Activated T-cell treated with anti-CD3 and anti-CD28 coated beads, Interleukin-2, amount 50 U/mL, for 72 hours (primary cell): ENCODE measurements at places on chromosomes 3 and 15.
A peak's percentile ranks its signal among the peaks of the same experiment; 100 is the strongest.

DNA sequence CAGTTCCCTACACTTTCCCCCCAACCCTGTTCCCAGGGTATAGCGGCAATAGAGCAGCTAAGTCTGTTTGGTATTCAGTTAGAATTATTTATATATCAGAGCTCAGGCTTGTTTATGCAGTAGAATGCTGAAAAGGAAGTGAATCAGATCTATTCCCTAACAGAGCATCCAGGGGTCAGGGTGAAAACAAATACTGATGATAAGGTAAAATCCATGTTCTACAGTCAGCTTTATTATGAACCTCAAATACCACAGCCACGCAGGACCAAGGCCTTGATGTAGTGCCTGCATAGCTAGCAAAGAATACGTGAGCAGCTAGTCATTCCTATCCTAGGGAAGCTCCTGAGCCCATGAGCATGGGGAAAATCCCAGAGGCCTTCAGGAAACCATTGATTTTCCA, 229.7 kb upstream of the ICE2 start:
- no peak for DNase-seq

GRCh38 chr3:129942296-129942695, 32.2 kb upstream of the TRH start:
- DNase-seq: peak; percentile 56

DNA sequence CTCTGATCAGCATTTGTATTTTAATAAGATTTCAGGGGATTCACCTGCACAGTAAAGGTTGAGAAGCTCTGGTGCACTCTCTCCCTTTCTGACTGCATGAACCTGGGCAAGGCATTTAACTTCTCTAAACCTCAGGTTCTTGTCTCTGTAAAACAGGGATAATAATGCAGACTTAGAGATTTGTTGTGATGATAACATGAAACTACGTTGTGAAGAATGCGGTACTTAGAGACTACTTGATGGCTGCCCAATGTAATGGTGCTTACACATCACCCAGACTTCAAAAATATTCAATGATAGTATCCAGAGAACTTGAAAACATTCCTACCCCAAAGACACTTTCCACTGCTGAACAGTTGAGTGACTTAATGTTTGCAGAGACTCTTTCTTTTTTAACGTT, 19.8 kb upstream of the TNFSF10 start:
- DNase-seq: no peak

GRCh38 chr3:183884427-183885296, at the start of gene PARL:
TSS of gene PARL (minus strand) at chr3:183884880. CDS start at chr3:183884846, 34 bp downstream.
- peak; percentile 99 for DNase-seq

- no peak for DNase-seq
These were observed 86.9 kb upstream of the COL8A1 start for GRCh38 chr3:99551520-99551919.

DNA sequence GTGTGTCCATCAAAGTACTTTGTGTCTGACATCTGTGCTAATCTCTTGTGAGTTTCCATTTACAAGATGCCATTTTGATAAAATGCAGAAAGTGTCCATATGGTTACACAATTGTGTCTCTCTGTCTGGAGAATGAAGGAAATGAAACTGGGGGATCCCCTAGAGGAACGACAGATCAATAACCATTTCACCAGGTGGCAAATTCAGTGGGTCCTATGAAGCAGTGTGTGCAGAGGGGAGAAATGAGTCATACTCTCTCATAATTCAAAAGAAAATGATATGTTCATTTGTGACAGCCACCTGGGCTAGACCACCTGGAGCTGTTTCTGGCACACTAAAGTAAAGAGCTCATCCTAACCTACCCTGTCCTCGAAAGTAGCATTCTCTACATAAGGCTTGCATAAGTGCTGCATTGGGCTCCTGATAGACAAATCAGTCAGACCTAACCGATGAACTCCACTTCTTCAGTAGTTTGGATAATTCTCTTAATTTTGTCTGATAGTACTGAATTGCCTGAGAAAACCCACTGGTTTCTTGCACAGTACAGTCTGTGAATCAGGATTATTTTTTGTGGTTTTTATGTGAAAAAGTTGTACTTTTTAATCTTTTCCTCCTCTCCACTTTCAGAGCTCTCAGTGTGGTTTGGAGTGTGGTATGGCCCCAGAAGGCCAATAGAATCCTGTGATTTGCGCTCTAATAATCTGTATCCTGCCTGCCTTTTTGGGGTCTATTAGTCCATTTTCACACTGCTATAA, 10.3 kb upstream of the CD47 start:
- peak; percentile 63 for DNase-seq

DNA sequence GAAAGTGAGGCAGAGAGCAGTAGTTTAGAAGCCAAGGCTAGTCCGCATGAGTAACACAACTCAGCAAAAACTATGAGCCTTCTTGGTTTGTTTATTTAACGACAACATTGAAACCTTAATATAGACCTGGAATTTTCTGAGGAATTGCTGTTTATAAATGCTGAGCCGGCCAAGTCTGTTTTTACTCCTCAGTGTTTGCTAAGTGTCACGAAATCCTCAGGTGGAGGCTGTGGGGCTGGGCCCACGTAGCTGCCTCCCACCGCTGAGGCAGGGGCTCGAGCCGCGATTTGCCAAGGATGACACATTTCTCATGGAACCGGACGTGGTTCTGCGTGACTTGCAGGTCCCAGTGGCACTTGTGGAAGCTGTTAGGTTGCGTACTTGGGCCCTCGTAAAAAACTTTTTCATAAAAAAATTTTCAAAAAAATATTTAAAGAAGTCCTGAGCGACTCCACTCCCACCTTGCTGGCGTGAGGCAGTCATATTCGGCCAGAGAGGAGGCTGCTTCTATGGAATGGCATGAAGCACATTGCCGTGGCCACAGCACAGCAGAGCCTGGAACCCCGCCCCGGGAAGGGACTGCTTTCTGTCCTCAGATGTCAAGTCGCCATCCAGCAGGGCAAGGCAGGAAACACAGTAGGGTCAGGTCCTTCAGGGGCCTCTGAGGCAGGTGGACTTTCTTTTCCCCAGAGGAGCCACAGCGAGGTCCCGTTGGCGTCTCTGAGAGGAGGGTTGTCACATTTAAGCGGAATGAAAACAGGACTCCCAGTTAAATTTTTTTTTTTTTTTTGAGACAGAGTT, 64.8 kb upstream of the PCSK6 start:
- DNase-seq: no peak

DNA sequence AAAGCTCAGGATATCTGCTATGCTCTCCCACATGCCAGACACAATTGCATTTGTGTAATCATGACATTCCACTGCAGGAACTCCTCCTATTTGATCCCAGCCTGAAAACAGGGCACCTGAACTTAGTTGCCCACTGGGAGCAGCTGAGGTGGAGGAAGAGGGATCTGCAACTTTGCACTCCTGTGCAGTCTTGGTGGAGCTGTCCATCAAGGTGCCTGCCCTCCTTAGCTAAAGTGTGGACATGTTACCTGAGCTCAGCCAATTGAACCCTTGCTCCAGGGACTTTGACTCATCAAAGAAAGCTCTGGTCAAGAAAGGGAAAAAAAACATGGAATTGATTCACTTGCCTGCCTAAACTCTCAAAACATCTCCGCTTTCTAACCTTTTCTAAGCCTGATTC, 33.3 kb upstream of the TUBGCP5 start:
- no peak for DNase-seq

DNA sequence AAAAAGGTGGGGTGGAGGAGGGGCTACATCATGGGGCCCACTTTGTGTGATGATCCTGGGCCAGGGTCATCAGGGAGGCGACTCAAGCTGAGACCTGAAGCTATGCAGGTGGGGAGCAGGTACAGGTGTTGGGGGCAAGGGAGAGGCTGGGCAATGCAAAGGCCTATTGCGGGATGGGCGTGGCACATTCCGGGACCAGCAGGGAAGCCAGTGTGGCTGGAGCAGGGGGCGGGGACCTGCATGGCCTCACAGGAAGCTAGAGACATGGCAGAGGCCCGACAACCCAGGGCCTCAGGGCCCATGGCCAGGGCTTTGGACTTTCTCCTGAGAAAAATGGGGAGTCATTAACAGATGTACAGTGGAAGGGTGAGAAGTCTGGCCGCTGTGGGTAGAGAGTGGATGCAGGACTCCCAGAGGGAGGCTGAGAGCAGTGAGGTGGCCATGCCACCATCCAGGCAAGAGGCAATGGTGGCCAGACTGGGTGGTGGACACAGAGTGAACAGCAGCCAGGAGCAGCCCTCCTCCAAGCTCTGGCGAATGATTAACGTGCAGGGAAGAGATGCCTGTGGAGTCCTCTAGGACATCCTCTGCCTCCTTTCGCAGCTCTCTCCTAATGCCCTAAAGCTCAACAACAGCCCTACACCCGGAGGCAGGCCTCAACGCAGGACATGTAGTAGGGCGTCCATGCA, 122.6 kb upstream of the ATP2B2 start:
- DNase-seq: no peak

- no peak for DNase-seq
These were observed 35.6 kb downstream of the SCAP start for GRCh38 chr3:47440131-47440530.

GRCh38 chr3:174101244-174101643, 703.7 kb downstream of the NLGN1 start:
- no peak for DNase-seq

GRCh38 chr3:179272385-179272784, 21.5 kb upstream of the KCNMB3 start:
- no peak for DNase-seq

DNA sequence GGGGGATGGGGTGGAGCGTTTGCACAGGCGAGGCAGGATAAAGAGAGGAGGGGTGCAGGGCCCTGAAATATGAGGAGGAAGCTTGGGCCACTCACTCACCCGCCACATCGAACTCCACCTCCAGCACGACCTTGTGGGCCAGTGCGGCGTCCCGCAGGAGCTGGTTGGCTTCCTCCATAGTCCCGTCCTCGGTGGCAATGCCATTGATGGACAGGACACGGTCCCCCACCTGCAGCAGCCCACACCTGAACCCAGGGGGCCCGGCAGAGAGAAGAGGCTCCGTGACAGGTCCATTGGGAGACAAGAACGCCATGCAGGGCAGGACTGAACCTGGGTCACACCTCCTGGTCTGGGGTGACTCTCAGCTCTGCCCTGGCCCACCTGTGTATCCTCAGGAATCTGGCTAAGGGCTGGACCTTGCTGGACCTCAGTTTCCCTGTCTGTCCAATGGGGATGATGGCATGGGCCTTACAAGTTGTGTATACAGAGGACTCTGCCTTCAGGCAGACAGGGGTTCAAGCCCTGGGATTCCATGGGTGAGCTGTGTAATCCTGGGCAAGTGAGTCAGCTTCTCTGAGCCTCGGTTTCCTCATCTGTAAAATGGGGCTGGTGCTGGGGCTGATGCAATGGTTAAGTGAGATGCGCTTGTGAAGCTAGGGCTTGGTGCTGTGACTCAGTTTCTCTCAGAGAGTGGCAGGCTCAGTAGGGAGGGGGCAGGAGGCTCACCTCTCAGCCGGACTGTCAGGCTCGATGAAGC, 26.4 kb downstream of the GRIP2 start:
- no peak for DNase-seq

- no peak for DNase-seq
These were observed 203.8 kb upstream of the MCTP2 start for GRCh38 chr15:94027581-94027980.

DNA sequence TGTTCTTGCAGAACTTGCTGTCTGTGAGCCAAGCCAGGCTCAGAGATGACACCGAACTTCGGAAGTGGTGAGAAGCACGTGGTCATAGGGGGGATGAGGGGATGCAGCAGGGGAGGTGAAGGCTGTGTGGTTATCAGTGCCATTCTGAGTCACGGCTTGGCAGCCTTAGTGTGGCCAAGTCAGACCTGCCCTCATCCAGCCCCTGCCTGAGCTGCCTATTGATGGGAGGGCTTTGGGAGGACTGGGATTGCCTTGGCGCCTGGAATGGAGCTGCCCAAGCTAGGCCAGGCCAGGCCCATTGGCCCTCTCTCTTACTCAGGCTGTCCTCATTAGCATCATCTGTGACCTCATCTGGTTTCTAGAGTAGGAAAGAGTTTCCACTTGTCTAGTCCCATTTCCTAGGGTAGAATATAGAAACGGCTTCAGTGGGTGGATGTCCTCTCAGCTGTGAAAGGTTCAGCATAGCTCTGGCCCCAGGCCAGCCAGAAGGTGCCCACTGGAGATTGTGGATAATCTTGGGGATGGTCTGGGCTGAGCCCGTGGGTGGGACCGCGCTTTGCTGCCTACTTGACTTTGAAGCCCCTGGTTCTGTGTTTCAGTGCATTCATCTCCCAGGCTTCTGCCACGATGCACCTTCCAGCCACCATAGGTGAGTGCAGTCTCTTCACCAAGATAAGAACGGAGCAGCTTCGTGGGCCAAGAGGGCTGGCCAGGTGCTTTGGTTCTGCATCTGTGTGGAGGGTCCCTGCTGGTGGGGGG, 7.2 kb downstream of the FAH start:
- peak; percentile 7 for DNase-seq

GRCh38 chr3:153749070-153749610, 372.1 kb upstream of the ARHGEF26 start:
- no peak for DNase-seq

GRCh38 chr3:7713724-7714123, 787.9 kb upstream of the LMCD1 start:
- no peak for DNase-seq
